ENCODE measurements at places on chromosomes 3 and 15. TPM values are rescaled to one million over a fixed set of nuclear protein-coding genes. Genes with fewer than 3 reads are reported as not detected.

DNA sequence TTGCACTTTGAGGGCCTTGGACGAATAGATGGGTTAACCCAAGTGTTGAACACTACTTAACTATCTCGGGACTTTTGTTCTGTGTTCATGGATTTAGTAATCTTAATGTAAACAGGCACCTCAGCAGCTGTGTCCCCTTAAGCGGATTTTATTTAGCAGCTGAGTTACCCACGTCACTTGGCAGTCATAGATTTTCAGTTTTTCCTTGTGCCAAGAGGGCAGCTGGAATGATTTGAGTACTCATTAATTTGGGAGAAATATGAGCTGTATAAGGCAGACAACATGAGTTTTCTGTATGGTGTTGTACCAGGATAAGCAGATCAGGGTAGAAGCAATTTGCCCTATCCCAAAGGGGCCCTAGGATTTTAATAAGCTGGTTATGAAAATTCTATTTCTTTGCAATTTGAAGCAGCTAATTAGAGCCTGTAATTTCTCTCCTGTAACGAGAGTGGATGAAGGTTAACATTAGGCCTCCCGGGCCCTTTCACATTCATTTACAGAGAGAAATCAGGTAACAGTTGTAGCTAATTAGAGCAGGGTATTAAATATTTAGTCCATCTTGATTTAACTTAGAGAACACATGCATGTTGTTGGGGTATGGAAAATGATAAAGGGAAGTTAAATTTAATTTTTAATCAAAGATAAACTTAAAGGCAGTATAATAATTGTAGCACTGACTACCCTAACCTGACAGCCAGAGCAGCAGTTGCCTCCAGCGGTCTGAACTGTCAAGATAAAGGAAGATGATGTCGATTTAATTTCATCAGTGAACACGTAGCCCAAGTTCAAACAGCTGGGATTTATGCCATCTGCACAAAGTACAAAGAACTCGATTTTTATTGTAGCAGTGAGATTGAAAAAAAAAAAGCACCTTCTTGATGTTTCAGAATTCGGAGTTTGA is 194.5 kb downstream of the LRTM1 start:
- H3K27ac ChIP-seq: no peak overlapping the region
- no peak for DNase-seq
- H3K27me3 ChIP-seq: no peaks in the 10 kb centered on the region
- no peaks in the 10 kb centered on the region for H3K4me1 ChIP-seq

- no peak overlapping the region for H3K4me3 ChIP-seq
- H3K27me3 ChIP-seq: no peaks in the 10 kb centered on the region
- peak overlapping the region; percentile 52 for H3K27ac ChIP-seq
- H3K4me1 ChIP-seq: peaks cover 39% of the 10 kb centered on the region
- peaks cover 51% of the 10 kb centered on the region for H3K36me3 ChIP-seq
Observed at GRCh38 chr3:47000198-47000815, 20.8 kb downstream of the NBEAL2 start.

The ALS2CL gene
- total RNA-seq: 1.4 TPM

DNA sequence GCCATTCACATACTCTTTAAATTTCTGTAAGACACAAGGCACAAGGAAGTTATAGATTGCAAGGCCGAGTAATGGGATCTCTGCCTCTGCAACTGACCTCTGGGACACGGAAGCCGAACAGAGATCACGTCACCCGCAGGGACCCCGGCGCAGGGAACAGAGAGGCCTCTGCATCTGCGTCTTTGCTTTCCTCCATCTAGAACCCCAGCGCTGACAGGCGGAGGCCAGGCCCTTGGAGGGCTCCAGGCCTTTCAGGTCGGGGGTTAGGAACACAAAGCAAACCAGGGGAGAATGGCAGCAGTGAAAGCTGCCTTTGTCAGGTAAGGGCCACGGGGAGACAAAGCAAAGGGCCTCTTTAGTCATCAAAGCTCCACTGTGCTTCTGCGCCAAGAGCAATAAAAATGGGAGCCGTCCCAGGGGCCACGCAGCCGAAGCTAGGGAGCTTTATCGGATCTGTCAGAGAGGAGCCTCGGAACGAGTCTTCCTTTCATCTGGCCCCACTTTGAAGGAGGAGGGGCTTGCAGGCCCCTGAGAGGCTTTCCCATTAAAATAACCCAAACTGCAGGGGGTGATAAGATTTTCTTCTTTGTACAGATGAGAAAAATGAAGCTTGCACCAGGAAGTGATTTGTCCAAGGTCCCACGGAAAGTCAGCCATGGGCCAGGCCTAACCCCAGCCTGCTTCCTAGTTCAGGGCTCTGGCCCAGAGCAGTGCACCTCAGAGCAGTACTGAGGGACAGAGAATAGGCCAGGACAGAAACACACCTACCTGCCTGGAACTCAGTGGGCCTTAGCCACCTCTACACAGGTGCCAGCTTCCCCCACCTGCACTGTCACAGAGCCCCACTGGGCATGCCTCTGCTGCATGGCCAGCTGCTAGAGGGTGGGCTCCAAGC is 84.4 kb upstream of the RAD18 start:
- peaks cover 2% of the 10 kb centered on the region for H3K27me3 ChIP-seq
- no peak overlapping the region for H3K27ac ChIP-seq
- no peak for DNase-seq
- no peaks in the 10 kb centered on the region for H3K36me3 ChIP-seq

DNA sequence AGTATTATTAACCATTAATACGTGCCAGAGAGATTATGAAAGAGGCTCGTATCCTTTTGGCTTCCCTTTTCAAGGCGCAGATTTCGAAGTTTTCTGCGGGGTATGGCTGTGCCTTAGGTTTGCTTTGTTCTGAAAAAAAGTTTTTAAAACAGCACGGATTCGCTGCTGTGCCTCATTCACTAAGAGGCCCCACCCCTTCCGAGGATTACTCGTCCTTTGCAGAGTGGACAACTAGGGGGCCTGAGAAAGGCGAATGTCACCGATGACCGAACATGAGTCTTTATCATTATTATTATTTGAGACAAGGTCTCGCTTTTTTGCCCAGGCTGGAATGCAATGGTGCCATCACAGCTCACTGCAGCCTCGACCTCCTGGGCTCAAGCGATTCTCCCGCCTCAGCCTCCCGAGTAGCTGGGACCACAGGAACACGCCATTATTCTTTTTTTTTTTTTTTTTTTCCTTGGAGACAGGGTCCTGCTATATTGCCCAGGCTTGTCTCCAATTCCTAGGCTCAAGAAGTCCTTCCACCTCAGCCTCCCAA is 684 bp upstream of the RPS27L start:
- H3K27ac ChIP-seq: peak overlapping the region; percentile 91
- H3K27me3 ChIP-seq: no peaks in the 10 kb centered on the region
- peak; percentile 55 for DNase-seq
- peak overlapping the region; percentile 97 for H3K4me3 ChIP-seq
- peaks cover 29% of the 10 kb centered on the region for H3K36me3 ChIP-seq
- H3K4me1 ChIP-seq: peaks cover 23% of the 10 kb centered on the region

The HGD gene
- total RNA-seq: 0.29 TPM

The PDE12 gene
- 27.8 TPM for total RNA-seq

- H3K4me1 ChIP-seq: peaks cover 15% of the 10 kb centered on the region
- peaks cover 15% of the 10 kb centered on the region for H3K27me3 ChIP-seq
- H3K4me3 ChIP-seq: peak overlapping the region; percentile 77
- no peak overlapping the region for H3K27ac ChIP-seq
- DNase-seq: no peak
Observed at GRCh38 chr3:98900265-98901118, 1.0 kb downstream of the DCBLD2 start.

GRCh38 chr3:194561306-194561974 is 71.8 kb downstream of the TMEM44 start:
- no peaks in the 10 kb centered on the region for H3K36me3 ChIP-seq
- H3K4me1 ChIP-seq: peaks cover 4% of the 10 kb centered on the region
- no peak overlapping the region for H3K27ac ChIP-seq
- no peak overlapping the region for H3K4me3 ChIP-seq
- DNase-seq: no peak

The MIX23 gene
- total RNA-seq: 40.0 TPM

DNA sequence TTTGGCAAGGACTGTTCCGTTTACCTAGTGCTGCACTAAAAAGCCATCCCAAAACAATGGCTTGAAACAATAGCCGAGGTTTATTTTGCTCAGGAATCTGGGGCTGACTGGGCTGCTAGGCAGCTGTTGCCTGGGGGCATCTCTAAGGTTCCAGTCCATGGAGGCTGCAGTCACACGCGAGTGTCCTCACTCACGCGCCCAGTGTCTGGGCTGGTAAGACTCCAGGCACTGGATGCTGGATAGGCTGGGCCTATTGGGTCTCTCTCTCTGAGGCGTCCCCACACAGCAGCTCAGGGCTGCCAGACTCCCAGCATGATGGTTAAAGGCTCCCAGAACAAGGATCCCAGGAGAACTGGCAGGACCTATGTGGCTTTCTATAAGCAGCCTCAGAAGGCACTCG is 34.2 kb downstream of the ALS2CL start:
- no peaks in the 10 kb centered on the region for H3K36me3 ChIP-seq
- H3K4me1 ChIP-seq: peaks cover 4% of the 10 kb centered on the region
- peaks cover 11% of the 10 kb centered on the region for H3K27me3 ChIP-seq
- H3K4me3 ChIP-seq: no peak overlapping the region

GRCh38 chr3:8952130-8952529 is 11.1 kb downstream of the RAD18 start:
- no peak for DNase-seq
- H3K4me1 ChIP-seq: no peaks in the 10 kb centered on the region
- H3K27me3 ChIP-seq: no peaks in the 10 kb centered on the region
- H3K4me3 ChIP-seq: no peak overlapping the region
- no peak overlapping the region for H3K27ac ChIP-seq

The SENP8 gene
- total RNA-seq: 1.3 TPM

- no peak overlapping the region for H3K27ac ChIP-seq
- H3K36me3 ChIP-seq: no peaks in the 10 kb centered on the region
- no peaks in the 10 kb centered on the region for H3K4me1 ChIP-seq
- no peak overlapping the region for H3K4me3 ChIP-seq
- peaks cover 14% of the 10 kb centered on the region for H3K27me3 ChIP-seq
Observed at GRCh38 chr15:58146749-58147148, 8.6 kb downstream of the AQP9 start.

- H3K27me3 ChIP-seq: no peaks in the 10 kb centered on the region
- H3K4me3 ChIP-seq: no peak overlapping the region
- no peaks in the 10 kb centered on the region for H3K4me1 ChIP-seq
Observed at GRCh38 chr3:6492306-6492705, 368.6 kb upstream of the GRM7 start.

DNA sequence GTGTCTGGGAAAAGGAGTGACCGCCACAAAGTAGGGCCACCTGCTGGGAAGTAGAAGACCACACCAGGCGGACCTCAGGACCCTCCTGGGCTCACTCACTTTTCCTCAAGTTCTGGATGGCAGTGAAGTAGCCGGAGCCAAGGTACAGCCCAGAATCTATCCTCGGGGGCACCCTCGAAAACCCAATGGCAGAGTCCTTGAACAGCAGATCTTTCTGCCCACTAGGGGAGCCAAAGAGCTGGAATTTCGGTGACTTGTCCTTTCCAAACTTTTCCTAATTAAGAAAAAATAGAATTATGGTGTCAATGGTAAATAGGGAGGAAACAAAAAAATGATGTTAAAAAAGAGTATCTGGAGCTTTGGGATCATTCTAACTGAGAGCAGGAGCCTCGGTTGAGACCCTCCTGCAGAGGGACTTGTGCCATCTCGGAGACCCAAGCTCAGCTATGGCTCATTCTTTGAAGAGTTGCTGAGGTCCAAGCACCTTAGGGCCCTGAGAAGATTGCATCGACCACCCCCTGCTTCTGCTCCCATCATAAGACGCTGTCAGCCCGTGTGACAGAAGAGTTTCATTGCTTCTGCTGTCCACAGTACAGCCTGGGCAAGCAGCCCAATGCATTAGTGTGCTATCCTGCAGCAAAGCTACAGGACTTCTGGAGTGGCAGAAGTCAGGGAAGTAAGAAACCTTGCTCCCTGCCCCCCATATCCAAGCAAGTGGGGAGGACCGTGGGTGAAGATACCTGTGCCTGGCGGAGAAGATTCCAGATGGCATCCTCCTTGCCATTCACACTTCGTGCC is 14.8 kb downstream of the LTF start:
- H3K4me3 ChIP-seq: no peak overlapping the region
- H3K27ac ChIP-seq: no peak overlapping the region
- no peaks in the 10 kb centered on the region for H3K36me3 ChIP-seq
- no peak for DNase-seq

- H3K4me3 ChIP-seq: peak overlapping the region; percentile 1
- DNase-seq: peak; percentile 63
- H3K27me3 ChIP-seq: peaks cover 3% of the 10 kb centered on the region
- no peaks in the 10 kb centered on the region for H3K36me3 ChIP-seq
- H3K4me1 ChIP-seq: peaks cover 41% of the 10 kb centered on the region
Observed at GRCh38 chr3:155334914-155335723, 41.6 kb upstream of the STRIT1 start.

DNA sequence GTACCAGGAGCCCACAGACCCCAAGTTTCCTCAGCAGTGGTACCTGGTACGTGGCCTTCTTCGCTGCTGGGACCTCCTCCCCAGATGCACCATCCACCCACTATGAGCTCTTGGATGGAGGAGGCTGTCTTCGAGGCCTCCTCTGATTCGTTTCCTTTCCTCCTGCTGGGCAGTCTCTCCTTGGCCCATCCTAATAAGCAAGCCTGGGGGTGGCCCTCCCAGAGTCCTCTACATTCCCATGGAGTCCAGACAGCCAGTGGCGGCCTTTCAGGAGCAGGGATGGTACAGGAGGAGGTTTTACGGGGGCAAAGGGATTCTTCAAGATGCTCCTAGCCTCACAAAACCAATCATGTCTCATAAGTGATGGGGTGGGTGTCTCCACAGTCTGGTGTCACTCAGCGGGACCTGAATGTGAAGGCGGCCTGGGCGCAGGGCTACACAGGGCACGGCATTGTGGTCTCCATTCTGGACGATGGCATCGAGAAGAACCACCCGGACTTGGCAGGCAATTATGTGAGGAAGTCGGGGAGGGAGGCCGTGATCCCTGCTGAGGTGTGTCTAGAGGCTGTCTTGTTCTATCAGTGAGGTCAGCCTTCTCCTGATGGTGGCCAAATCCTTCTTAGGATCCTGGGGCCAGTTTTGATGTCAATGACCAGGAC is 7.7 kb upstream of the FES start:
- peaks cover 67% of the 10 kb centered on the region for H3K36me3 ChIP-seq
- peaks cover 51% of the 10 kb centered on the region for H3K4me1 ChIP-seq

DNA sequence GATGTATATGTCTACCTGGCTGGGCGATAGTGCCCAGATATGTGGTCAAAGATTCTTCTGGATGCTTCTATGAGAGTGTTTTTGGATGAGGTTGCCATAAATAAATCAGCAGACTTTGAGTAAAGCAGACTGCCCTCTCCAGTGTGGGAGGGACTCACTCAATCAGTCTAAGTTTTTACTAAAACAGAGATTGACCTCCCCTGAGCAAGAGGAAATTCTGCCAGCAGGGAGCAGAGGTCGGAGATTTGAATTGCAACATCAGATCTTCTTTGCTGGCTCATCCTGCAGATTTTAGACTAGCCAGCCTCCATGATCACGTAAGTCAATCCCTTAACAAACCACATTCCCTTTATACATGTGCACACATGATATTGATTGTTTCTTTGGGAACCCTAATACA is 300.9 kb downstream of the MCTP2 start:
- no peak for DNase-seq
- no peaks in the 10 kb centered on the region for H3K4me1 ChIP-seq
- peaks cover 2% of the 10 kb centered on the region for H3K27me3 ChIP-seq
- H3K27ac ChIP-seq: no peak overlapping the region

The SLC22A14 gene
- not detected for total RNA-seq

The ISL2 gene
- 0.32 TPM for total RNA-seq

The RLBP1 gene
- total RNA-seq: not detected

The REC114 gene
- total RNA-seq: not detected

- no peak overlapping the region for H3K4me3 ChIP-seq
- peaks cover 92% of the 10 kb centered on the region for H3K36me3 ChIP-seq
- no peaks in the 10 kb centered on the region for H3K27me3 ChIP-seq
- H3K4me1 ChIP-seq: peaks cover 57% of the 10 kb centered on the region
- DNase-seq: no peak
- peak overlapping the region; percentile 22 for H3K27ac ChIP-seq
Observed at GRCh38 chr15:93020976-93021772, 67.8 kb downstream of the RGMA start.
